ENCODE measurements at places on chromosomes 4 and X.
A peak's percentile ranks its signal among the peaks of the same experiment; 100 is the strongest.

- peak; percentile 29 for DNase-seq
Measured at GRCh38 chr4:105543881-105544280, 8.5 kb upstream of the ARHGEF38 start.

DNA sequence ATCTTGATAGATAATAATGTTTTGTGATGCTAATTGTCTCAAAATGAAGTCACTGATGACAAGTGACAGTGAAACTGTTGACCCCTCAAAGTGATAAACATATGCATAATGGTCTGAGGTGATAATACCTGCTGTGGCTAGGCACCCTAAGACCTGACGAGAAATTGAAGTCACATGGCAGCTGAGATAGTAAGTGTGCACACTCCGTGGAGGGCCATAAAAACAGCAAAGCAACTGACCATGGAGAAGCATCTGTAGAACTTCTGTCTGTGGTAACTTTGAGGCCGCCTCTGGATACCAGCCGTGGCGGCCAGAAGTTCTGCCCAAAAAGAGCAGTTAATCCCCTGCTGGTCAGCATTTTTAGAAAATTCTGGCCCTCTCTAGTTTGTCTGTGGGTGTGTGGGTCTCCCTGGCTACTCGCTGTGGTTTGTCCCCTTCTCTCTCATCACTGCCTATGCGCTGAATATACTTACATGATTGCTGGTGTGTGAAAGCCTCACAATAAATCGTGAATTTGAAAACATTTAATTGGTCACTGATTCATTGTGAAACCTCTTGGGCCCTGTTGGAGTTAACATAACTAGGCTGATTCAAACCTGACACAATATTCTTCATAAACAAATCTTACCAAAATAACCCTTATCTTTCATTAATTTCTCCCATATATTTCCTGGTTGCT is 50.6 kb downstream of the CCDC149 start:
- no peak for DNase-seq

DNA sequence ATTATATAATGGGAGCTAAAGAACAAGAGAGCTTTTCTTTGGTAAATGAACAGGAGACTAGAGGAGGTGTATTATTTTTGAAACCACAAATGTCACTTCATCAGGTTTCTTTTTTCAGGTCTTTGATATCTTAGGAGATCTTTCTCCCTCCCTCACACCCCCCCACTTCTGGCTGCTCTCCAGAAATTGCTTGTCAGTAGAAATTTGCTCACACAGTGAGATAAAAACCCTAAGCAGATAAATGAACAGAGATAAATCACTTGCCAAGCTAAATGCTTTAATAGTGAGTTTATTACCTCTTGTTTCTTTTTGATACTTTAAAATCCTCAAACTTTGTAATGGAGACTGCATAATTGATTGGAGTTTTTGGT is 421.2 kb upstream of the TENM3 start:
- DNase-seq, result no peak

GRCh38 chr4:2798399-2799223 is 5.7 kb downstream of the SH3BP2 start:
- DNase-seq, result peak; percentile 63

DNA sequence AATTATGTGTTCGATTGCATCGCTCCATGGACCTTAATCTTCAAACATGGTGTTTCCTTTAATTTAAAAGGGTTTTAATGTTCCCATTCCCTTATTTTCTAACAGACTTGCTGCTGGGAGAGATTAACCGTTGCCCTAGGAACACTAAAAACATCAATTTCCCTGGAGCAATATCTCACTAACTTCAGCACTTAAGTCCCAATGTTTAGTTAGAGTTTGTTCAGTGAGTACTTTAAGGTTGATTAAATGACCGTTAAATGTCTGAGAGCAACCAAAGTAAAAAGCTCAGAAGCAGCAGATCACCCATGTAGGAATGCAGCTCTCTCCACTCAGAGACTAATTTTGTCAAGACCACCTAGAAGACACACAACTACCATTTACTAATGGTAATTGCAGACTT is 111.2 kb upstream of the PDE5A start:
- no peak for DNase-seq

DNA sequence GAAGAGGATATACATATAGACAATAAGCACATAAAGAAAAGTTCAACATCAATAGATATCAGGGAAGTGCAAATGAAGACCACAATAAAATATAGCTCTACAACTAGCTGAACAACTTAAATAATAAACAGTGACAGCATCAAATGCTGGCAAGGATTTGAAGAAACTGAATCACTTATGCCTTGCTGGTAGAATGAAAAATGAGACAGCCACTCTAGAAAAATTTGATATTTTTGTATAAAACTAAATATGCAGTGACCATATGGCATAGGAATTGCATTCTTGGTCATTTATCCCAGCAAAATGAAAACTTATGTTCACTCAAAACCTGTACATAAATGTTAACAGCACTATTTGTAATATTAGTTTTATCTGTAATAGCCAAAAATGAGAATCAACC is 1102.0 kb downstream of the C4orf33 start:
- DNase-seq, result no peak

DNA sequence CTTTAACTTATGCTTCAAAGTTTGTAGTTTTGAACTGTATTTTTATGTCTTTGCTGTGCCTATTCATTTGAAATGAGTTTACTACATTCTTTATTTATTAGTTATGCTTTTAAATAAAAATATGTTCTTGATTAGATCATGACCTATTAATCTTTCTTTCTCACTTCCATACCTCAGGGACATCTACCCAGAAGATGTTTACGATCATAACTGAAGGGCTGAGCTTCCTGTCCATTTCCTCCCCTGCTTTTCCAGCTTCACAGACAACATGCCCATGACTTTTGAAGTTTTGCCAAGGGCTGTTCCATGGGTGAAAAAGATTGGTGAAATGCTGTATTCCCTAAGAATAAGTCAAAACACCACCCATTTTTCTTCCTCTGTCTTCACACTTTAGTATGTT is 99.7 kb upstream of the DDIT4L start:
- DNase-seq, result no peak

GRCh38 chr4:47933840-47934239 is 19.5 kb upstream of the NFXL1 start:
- DNase-seq, result peak; percentile 24

DNA sequence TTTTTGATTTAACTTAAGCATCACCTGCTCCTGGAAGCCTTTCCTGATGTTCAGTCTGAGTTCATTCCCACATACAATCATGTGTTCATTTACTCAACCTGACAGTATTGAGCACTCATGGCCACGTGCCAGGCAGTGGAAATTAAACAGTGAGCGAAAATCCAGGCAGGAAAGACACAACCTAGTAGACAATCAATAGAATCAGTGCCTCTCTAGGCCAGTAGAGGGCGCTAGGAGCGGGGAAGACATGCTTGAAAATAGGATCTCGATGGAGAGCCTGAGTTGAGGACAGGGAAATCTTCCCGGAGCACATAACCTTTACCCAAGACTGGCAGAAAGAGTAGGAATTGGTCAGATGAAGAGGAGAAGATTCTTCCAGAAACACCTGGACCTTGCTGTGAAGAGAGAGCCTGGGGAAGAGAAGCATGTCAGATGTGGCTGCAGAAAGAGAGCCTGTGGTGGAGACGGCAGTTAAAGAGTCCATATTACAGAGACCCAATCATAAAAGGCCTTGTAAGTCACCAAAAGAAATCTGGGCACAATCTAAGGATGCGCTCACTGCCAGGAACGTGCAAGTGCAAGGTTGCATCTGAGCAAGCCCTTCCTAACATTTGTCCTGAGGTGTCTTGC is 103.5 kb downstream of the LDB2 start:
- peak; percentile 6 for DNase-seq

DNA sequence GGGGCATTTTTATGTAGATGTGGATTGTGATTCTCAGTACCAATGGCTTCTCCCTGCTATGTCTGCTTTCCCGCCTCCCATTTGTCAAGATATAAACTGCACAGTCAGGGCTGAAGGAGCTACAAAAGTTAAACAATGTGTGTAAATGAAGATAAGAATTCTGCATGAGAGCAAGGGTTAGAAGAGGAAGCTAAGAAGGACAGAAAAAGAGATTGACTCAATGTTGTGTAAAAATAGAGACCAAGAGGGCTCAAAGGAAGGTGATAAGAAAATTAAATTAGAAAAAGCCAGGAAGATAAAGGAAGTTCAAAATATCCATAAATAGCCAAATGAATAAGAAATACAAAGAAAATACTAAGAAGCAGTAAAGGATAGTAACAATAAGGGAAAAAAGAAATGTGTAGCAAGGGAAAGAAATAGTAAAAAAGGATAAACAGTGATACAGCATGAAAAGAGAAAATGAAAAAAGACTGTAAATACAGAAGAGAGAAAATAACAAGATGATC is 82.5 kb downstream of the AMELX start:
- no peak for DNase-seq

DNA sequence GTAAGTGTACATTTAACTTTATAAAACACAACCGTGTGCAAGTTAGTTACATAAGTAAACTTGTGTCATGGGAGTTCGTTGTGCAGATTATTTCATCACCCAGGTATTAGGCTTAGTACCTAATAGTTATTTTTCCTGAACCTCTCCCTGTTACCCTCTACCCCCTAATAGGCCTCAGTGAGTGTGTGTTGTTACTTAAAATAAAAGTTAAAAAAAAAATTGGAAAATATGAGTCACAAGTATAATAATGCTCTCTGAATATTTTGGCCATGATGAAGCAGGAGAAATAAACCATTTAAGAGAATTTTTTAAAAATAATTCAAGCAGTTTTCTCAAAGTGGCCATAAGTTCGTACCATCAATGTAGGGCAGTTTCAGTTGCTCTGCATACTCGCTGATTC is 105.1 kb upstream of the GRID2 start:
- no peak for DNase-seq

DNA sequence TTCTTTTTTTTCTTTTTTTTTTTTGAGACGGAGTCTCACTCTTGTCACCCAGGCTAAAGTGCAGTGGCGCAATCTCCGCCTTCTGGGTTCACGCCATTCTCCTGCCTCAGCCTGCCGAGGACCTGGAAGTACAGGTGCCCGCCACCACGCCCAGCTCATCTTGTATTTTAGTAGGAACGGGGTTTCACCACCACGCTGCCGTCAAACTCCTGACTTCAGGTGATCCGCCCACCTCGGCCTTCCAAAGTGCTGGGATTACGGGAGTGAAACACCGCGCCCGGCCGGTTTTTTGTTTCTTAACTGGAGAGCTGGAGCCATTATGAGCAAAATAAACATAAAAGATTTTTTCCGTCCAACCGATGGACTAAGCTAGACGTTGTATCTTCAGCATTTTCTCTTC is 1.9 kb upstream of the WDR17 start:
- DNase-seq, result no peak

DNA sequence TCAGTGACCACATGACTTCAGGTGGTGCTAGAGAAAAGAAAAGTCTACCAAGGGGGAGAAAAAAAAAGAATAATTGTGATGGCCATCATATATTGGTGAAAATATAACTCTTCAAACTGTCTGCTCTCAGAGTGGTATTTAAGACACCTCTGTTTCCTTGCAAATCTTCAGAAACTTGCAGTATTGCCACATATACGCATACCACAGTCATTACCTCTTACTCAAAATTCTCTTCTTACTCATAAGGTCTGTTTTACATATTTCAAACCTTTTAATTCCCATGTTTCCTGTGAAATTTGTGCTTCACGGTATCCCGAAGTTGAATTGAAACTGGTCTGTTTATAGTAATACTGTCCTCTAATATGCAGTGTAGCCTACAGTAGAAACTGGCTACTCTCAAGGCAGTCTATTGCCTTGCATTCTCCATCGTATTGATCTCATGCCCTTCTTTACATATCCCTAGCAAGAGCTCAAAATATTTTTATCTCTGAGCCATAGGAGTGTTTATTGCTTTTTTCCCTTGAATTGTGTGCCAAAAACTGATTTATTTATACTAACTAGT is 34.7 kb upstream of the LHFPL1 start:
- no peak for DNase-seq

GRCh38 chrX:107675823-107676555 is 47.7 kb downstream of the PRPS1 start:
- no peak for DNase-seq

DNA sequence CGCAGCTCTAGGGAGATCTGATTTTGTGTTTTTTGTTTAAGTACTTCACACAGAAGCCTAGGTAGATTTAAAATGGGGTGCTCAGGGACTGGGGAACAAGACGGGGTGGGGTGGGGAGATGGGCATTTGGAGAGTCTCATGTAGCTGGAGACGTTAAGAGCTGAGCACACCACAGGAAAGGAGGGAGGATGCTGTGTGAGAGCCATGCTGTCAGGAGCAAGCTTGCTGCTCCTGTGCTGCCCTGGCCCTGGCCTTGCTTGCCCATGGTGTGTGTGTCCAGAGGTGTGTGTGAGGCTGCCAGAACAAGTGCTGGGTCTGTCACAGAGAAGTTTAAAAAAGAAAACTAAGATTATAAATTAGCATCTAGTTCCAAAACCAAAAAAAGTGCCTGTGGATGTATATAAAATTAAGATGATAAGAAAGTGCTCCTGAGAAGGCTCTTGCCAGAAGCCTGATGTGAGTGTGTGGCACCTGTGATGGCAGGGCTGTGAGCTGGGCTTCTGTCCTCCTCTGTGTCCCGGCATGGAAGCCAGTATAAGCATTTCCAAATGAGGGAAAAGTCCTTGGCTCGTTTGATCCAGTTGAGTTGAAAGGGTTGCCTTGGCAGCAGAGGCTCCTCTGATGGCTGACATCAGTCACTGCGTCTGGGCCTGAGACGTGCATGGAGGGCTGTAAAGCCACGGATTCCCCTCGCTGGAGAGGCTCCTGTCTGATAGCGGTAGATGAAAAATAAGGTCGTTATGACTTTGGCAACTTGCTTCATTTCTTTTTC is 63.5 kb downstream of the NELFA start:
- no peak for DNase-seq

GRCh38 chr4:138110815-138111214 is 131.3 kb downstream of the SLC7A11 start:
- no peak for DNase-seq

DNA sequence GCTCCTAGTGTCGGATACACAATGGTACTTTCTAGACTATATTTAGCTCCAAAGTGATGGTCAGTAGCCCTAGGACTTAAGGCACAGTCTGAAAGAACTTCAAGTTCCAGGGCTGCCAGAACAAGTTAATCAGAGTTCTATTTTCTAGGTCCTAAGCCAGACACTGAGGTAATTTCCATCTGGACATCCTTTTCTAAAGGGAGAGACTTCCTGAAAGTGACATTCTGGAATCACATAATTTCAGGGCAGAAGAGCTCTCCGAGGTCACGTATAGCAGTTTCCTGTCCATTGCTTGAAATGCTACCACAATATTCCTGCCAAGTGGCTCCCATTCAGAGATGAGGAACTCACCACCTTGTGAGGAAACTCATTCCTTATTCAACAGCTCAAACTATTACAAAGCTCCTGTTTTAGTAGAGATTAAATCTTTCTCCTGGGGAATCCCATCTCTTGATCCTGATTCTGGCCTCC is 117.9 kb downstream of the COL25A1 start:
- no peak for DNase-seq

DNA sequence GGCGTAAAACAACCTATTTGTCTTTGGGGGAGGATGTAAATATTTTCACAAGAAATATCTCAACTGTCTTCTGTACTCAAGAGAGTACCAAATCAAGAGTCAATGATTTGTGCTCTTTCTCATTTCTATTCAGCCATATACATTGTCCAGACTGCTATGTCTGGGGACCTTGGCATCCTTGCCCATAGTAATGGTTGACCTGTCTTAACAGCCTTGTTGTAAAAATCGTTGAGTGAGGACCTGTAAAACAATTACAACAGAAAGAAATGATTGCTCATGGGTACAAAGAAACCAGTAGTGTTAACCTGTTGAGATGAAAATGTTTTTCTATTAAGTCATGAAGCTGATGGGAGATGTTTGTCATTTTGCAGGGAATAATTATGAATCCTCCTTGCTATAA is 56.6 kb downstream of the LNX1 start:
- DNase-seq, result no peak

GRCh38 chr4:185839194-185839712 is 27.3 kb upstream of the SORBS2 start:
- no peak for DNase-seq

Measured in SW480 (cell line).